ENCODE measurements at places on chromosomes 12 and 14.

DNA sequence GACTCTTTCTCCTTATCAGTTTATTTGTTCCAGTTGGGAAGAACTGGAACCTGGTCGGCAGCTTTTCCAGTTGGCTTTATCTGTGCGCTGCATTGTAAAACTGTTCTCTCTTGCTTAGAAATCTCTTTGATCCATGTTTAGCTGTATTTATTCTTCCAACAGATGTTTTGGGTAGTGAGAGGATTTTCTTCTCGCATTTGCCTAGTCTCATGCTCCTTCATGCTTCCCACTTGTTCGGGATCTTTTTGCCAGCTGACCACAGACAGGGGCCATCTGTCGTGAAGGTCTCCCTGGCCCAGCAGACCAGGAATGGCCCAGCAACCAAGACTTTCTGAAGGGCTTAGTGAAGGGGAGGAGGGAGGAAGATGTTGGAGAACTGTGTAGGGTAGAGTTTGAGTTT is 21.6 kb downstream of the NTF3 start:
- DNase-seq = no peak

DNA sequence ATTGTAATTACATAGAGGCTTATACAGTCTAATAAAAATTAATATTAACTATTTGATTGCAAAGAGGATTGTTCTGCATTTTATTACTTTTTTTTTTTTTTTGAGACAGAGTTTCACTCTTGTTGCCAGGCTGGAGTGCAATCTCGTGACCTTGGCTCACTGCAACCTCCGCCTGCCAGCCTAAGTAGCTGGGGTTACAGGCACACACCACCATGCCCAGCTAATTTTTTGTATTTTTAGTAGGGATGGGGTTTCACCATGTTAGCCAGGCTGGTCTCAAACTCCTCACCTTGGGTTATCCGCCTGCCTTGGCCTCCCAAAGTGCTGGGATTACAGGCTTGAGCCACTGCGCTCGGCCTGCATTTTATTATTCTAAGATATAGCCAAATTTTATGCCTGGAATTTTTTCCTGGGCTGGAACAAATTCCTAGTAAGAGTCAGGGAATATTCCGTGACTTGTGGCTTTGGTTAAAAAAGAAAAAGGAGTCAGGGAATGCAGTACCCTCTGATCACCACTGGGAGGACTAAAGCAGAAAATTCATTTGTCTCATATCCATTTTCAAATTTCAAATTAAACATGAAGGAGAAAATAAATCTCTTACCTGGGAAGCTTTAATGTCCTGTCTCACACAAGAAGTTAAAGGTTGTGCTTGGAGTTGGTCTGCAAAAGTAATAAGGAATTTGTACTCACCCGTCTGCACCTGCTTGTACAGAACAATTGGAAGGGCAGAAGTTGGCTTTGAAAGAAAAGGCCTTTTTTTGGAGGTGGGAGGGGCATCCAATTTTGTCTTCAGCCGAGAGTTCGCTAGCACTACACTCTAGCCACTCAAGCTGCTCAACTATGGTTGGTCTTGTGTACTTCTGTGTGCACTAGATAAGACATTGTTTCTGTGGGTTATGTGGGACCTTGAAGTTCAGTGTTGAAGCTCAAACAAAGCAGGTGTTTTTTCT is 8.7 kb downstream of the MARK3 start:
- no peak for DNase-seq

- no peak for DNase-seq
Observed at GRCh38 chr14:38186216-38186615, 21.5 kb upstream of the SSTR1 start.

GRCh38 chr14:105041841-105042765 is 21.2 kb upstream of the CDCA4 start:
- no peak for DNase-seq

DNA sequence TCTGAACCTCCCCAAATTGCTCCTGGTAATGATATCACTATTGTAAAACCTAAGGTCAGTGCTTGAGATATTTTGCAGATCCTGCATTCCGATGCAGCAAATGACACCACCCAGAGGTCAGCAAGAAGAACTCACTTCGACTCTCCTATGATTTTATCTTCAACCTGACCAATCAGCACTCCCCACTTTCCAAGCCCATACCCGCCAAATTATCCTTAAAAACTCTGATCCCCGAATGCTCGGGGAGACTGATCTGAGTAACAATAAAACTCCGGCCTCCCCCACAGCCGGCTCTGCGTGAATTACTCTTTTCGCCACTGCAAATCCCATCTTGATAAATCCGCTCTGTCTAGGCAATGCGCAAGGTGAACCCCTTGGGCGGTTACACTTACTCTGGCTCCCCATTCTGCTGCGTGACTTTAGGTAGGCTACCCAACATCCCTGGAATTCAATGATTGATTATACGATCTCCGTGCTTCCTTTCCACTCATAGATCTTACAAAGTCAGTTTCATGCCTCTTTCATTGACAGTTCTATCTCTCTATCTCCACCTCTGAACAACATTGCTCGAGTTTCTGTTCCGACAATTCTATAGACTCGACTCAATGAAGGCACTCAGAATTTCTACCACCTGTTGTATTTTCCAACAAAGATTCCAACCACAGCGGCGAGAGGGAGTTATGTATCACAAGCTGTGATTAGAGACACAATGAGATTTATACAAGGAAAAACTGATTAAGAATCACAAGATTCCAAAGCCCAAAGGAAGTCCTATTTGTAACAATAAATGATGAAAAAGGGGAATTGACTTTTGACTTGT is 939 bp downstream of the NPC2 start:
- DNase-seq = no peak

DNA sequence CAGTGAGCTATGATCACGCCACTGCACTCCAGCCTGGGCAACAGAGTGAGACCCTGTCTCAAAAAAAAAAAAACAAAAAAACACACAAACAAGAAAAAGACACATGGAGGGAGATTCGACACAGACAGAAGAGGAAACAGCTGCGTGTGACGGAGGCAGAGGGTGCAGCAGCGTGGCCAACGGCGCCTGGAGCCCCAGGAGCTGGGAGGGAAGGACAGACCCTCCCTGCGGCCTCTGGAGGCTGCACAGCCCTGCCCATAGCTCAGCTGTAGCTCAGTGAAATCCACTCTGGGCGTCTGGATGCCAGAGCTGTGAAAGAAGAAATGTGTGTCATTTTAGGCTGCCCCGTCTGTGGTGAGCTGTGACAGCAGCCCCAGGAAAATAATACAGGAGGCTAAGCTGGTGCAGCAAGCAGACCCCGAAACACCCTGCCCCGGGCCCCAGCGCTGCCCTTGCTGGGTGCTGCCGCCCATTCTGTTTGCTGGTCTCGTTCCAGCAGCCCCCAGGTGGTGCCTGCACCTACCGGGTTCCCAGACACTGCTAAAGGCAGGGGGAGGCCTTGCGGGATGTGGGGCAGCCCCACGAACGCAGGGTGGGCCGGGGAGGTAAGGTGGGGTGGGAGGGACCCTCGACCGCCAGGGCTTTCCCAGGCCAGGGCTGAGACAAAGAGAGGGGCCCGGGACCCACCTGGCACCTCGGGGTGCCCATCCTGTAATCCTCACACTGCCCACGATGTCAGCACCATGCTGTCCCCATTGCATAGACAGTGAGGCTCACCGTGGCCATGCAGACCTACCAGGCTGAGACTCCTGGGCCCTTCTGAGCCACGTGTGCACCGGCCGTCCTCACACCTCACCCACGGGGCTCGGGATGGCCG is 21.2 kb downstream of the GALNT9 start:
- DNase-seq = no peak

- DNase-seq = no peak
Observed at GRCh38 chr12:94988471-94988870, 15.0 kb downstream of the NDUFA12 start.
